Jurkat, Clone E6-1 (cell line): ENCODE measurements at places on chromosomes 4 and X.

GRCh38 chrX:41386222-41386990 is 52.4 kb downstream of the DDX3X start:
- no peak for DNase-seq

- no peak for DNase-seq
These were observed 705.1 kb upstream of the GRID2 start for GRCh38 chr4:91598696-91599095.

GRCh38 chr4:57910151-57910550 is 800.0 kb upstream of the IGFBP7 start:
- DNase-seq: no peak

GRCh38 chr4:110641218-110641617 is 18.3 kb upstream of the PITX2 start:
- no peak for DNase-seq

GRCh38 chr4:36508394-36508793 is 227.0 kb downstream of the DTHD1 start:
- no peak for DNase-seq

DNA sequence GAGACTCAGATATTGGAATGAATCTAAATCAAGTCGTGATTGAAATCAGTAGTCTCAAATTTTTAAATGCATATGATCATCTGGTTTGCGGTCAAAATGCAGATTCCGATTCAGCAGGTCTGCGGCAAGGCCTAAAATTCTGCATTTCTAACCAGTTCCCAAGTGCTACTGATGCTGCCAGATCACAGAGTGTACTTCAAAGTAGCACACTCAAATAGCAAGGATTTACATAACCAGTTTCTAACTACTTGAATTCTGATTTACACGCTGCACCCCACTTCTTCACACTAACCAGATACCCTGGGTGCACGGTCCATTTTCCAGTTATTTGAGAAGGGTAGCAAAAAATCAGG is 752 bp downstream of the MBTPS2 start:
- DNase-seq: peak; percentile 17

DNA sequence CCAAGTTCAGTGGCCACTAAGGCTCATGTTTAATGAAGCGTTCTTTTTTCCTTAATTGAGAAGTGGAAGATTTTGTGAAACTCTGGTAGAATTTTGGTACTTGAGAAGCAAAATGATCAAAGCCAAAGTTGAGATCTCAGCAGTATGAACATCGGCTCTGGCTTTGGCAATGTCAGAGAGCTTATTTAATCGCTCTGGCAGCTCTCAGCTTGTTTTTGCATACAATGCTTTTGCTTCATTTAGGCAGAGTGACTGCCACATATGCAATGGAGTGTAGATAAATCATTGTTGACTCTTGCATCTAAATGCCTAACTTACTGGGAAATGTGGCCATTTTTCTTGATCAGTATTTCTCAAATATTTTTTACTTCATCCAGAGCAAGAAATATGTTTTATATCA is 135.7 kb downstream of the AASDH start:
- DNase-seq: no peak

- DNase-seq: no peak
These were observed 14.5 kb downstream of the SHISA3 start for GRCh38 chr4:42411803-42412202.

GRCh38 chr4:86967073-86967472 is 32.3 kb downstream of the AFF1 start:
- no peak for DNase-seq

DNA sequence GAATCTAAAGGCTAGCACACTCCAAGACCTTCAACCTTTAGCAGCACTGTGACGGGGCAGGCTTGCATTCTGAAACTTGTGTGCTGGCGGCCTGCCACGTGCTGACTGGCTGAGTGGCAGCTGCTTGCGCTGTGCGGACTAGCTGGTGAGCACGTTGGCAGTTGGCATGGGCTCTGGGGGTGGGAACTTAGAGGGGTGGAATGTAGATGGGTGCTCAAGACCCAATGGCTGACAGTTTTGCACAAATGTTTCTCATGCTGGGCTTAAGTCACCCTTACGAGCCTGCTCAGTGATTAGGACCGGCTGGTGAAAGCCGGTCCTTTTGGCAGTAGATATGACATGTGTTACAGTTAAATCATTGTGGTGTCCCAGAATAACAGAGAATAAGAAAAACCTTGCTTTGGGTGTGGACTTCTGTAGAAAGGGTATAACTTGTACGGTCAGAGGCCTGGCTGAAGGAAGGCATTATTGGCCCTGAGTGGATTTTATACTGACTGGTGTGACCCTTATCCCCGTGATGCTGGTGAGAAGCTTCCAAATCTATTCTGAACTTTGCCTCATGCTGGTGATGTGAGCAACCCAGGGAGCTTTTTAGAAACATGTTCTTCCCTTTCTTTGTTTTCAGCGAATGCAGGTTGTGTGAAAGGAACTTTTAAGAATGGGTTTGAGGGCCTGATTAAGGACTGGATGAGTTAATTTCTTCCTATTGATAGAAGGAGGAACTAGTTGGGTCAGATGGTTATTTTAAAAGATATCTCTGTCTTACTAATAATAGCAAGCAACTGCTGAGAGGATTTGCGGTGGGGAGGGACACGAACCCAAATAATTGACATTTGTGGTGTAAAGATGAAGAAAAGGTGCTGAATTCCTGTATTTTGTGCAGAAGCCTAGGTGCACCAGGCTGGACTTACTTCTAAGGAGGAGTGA is 107.4 kb upstream of the SLC4A4 start:
- no peak for DNase-seq

DNA sequence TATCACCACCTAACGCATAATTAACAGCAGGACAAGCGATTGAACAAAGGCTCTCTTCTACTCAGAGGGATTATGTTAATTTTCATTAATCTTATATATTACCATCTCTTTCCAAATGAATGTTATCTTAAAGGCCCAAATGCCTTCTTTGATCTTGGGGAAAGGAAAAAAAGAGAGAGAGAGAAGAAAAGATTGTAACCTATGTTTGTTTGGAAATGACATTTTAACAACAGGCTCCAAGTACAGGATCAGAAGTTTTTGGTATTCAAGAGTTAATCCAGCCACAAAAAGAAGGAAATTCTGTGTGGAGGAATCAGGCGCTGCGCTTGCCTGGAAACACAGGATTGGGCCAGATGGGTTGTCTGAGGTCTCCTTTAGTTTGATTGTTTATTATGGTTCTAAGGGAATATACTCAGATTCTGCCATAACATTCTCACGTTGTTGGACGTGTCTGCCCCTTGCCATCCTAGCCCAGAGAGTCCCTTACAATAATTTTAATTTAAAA is 100.7 kb upstream of the STX18 start:
- no peak for DNase-seq

DNA sequence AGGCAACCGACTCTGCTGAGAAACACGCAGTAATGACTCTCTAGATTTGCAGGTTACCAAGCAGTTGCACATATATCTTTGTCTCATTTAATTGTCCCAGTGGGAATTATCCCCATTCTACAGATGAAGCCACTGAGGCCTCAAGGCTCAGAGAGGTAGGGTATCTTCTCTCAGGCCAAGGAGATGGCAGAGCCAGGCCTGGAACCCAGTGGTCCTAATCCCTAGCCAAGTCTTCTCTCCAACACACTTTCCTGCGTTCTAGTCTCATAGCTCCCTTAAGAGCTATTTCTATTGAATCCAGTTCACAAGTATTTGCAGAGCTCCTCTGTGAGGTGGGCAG is 181.3 kb upstream of the BCOR start:
- DNase-seq: no peak

GRCh38 chr4:180280076-180280475 is 1963.1 kb upstream of the TENM3 start:
- no peak for DNase-seq

DNA sequence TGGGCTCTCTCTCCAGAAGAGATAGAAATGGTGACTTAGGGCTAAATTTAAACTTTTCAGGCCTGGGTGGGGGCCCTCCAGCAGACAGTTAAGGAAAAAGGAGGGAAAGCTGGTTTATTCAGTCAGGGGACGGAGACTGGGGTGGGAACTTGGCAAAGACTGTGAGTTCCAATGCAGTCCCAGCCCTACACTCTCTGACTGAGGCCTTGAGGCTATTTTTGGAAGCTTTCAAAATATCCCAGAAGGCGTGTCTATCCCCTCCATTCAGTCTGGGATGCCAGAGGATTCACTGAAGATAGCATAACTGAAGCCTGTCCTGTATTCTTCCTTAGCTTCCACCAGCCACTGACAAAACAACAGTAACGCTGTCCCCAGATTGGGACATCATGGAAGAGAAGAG is 32.1 kb upstream of the MSN start:
- no peak for DNase-seq

DNA sequence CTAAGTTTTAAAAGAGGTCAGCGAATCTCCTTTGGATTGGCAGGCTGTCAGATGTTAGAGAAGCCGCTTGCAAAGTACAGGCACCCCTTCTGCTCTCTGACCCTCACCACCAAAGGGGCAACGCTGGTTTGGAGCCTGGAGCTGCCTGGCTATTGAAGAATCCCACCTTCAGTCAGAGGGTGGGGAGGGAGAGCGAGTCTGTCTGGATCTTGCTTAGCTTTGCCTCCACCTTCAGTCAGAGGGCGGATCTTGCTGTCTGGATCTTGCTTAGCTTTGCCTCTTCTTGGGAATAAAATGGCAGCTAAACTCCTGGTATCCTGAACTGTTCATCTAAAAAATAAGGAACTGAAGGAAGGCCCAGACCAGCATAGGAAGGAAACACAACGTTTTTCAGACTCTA is 7.3 kb downstream of the CCDC110 start:
- DNase-seq: no peak

DNA sequence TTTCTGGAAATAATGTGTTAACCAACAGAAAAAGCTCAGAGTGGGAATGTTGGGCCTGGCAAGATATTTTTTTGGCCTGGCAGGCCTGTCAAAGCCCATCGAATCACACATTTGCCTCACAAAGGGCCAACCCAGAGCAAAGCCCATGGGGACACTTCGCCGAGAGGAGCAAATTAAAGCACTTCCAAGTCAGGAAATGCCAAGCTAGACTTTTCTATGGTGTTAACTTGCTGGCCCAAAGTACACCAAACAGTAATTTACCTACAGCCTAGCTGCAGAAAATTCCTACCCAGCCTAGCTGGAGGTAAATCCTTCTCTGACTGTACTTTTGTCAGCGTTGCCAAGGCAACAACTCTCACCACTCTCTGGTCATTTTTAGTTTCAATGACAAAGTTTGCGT is 288.6 kb upstream of the LDB2 start:
- DNase-seq: no peak

DNA sequence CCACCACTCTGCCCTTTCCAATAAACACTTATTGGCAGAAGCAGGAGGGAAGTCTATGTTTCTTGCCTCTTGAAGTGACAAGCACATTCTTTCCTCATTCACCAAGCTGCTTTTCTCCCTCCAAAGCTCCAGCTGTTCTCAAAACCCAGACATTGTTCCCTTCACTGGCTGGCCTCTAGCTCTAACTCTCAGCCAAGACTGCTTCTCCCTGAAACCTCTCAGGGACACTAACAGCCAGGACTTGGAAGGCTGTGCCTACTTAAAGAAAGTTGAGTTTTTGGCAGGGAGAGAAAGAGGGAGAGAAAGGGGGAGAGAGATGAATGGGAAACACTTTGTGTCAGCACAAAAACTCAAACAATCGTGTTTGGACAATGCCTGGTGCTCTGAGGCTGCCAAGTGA is 99.5 kb downstream of the COX18 start:
- DNase-seq: no peak

- no peak for DNase-seq
These were observed 110.4 kb downstream of the LRBA start for GRCh38 chr4:150904671-150905070.

DNA sequence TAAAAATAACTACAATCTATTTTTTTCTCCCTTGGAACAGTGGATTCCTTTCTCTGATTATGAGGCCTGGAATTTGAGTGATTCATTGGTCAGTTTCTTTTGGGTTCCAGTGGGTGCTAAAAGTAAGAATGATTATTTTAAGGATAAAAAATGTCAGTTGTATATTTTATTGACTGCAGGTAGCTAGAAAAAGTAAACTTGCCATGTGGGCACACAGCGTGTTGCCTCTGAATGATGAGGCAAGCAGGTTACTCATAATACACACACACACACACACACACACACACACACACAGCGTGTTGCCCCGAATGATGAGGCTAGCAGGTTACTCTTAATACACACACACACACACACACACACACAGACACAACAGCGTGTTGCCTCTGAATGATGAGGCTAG is 13.8 kb downstream of the GALNT7 start:
- no peak for DNase-seq

DNA sequence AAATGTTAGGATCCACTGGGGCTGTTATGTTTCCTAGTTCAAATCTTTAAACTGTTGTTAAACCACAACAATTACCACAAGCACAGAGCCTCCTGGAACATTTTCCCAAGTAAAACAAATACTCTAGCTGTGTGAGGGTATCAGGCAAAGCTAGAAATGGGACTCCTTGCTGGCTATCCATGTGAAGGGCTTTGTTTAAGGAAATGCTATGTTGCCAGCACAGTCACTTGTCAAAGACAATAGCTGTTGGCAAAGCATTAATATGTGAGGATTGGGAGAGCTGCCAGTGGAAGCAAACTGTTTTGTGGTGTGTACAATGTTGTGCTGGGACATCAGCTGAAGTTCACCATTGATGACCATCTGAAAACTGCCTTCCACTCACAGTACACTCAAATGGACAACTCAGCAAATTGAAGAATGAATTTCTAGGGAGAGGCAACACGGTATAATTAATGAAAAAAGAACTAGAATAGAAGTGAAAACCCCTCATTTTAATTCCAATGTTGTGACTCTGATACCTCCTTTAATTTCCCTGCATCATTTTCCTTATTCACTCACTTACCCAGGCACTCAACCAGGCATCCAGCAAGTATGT is 100.8 kb downstream of the ANXA3 start:
- DNase-seq: no peak

- DNase-seq: no peak
These were observed 116.6 kb upstream of the DIAPH2 start for GRCh38 chrX:96568071-96568470.

GRCh38 chr4:169025184-169025583 is 15.1 kb upstream of the CBR4 start:
- no peak for DNase-seq

GRCh38 chrX:125205133-125205917 is 114.3 kb upstream of the TEX13C start:
- peak; percentile 40 for DNase-seq

- no peak for DNase-seq
These were observed 174.9 kb downstream of the ACTRT1 start for GRCh38 chrX:127877318-127877717.

- no peak for DNase-seq
These were observed 33.7 kb upstream of the HPRT1 start for GRCh38 chrX:134426281-134426680.

- no peak for DNase-seq
These were observed 146.2 kb downstream of the PCDH7 start for GRCh38 chr4:30866346-30866745.
